Activated T-helper 1 cell treated with Interleukin-2 at 50 U/mL for 16 hours (primary cell): ENCODE measurements at places on chromosomes 3 and 15.

DNA sequence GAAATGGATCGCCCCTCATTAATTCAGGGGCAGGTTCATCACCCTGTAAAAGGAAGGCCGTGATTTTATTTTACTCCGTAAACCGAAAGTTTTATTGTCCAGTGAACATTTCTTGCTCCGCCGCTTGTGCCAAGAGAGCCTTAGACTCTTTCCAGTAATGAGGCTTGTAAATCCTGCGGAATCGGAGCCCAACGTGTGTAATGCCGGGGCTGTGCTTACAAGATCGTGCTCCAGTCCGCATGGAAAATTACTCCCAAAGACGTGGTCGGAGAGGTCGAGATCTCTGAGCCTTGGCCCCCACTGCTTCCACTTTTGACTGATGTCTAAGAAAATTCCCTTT, 649 bp upstream of the PLOD2 start:
- no peak for DNase-seq

DNA sequence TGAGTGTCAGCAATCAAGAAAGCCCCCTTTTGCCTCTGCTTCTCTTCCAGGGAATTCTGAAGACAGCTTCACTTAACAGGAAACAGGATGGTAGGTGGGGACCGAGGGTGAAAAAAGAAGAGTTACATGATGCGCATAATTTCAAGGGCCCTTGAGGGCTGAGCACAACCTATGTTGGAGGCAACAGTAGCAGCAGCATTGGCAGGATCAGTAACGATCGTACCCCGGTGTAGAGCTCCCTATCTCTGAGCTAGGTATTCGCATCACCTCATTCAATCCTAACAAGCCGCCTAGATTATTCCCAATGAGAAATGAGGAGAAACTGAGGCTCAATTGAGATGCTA, 432 bp upstream of the RAD54L2 start:
- DNase-seq, result no peak

GRCh38 chr3:147672436-147672835, 263.3 kb downstream of the ZIC1 start:
- no peak for DNase-seq

DNA sequence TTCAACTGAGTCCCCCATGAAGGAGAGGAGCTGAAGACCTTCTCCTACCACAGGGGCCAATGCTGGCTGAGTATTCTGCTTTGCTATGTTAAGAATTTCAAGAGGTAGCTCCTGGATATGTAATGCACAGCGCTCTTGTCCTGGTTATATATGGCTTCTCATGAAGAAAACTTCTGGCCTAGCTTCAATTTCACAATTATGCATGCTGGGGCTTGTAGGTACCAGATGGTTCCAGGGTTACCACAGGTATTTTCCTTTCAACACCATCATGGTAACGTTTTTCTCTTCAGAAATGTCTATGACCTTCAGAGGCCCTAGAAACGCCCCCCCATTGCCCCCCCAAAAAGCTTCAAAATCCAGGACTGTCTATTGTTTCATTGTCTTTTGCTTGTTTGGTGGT, 311.7 kb upstream of the ICE2 start:
- DNase-seq, result no peak

DNA sequence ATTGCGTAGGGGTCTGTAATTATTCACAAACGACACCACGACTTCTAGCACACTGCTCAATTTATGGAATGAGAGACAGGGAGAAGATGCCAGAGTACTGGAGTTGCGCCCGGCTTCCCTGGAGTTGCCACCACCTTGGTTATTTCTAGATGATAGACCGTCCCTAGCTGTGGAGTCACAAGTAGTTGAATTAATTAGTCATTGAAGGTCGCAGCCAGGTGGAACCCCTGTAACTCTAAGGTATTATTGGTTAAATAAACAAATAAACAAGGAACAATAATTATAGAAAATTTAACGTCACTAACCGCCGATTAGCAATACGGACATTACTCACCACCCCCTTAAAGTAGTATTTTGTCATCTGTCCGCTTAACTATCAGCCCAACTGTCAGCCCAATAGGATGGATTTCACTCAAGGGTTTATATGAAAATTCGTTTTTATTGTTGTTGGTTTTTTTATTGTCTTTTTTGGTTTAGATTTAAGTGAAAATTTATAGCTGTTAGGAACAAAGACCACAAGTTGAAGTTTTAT, 911 bp upstream of the AZI2 start:
- no peak for DNase-seq

DNA sequence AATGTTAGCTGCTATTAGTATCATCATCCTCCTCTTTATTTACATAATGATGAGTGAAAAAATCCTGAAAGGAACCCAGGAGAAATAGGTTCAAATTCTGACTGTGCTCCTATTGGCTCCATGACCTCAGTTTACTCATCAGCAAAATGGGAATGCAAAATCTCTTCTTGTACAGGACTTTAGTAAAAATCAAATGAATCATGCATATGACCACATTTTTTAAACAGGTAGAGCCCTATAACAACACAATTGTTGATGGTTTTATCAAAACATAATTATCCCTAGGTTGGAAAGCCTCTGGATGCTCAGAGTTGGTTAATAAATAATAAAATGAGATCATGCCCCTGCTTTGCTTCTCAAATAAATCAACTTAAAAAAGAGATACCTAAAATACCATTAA, 16.0 kb upstream of the NR2F2 start:
- DNase-seq, result no peak

- DNase-seq, result no peak
These were observed 76.8 kb upstream of the GATA2 start for GRCh38 chr3:128569756-128570155.

GRCh38 chr3:157275832-157276231, 115.9 kb upstream of the CCNL1 start:
- DNase-seq, result no peak

DNA sequence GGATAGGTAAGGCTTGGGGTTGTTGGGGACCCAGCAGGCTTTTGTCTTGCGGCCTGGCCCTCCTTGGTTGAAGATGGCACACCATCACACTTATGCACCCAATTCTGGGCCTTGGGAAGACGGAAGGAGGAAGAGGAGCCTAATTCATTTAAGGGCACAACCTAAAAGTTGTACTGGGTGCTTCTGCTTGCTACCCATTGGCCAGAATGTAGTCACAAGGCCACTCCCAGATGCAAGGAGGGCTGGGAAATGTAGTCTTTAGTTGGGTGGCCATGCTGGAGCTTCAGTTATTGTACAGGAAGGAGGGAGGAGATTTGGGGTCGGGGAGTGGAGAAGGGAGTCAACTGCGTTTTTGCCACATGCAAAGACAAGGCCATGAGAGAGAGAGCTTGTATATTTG, 109.2 kb downstream of the TMEM266 start:
- DNase-seq, result no peak

- no peak for DNase-seq
These were observed 819.9 kb upstream of the DPPA4 start for GRCh38 chr3:110157221-110157620.

DNA sequence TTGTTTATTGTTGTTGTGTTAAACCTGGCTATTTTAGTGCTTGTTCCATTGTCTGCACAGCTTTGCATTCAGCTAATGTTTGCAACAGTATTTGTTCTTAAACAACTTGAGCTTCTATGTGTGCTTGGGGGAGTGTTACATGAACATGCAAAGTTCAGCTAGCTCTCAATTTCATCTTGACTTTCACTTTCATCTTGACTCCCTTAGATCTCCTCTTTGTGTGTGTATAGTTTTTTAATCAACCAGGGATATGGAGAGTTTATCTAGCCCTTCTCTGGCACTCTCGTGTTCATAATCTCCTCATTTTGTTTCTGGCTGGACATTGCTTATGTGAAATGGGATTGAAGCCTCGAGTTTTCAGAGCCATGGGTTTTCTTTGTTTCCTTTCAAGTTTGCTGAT, 212.4 kb upstream of the ZBTB20 start:
- DNase-seq, result no peak

DNA sequence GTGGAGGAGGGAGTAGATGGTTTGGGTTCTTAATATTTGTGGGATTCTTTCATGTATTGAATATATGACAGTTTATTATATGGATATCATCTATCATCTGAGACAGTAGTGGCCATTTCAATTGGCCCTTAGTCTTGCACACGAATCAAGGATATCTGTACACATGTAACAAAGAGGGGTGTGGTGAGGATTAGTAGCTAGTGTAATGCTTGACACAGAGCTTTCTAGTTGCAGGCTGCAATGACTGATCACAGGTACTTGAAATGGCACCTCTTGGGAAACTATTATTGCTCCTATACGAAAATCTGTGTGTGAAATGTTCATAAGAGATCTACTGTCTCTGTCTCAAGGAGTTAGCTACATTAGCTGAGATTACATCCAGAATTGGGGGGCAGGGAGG, 12.8 kb downstream of the TM4SF1 start:
- no peak for DNase-seq

DNA sequence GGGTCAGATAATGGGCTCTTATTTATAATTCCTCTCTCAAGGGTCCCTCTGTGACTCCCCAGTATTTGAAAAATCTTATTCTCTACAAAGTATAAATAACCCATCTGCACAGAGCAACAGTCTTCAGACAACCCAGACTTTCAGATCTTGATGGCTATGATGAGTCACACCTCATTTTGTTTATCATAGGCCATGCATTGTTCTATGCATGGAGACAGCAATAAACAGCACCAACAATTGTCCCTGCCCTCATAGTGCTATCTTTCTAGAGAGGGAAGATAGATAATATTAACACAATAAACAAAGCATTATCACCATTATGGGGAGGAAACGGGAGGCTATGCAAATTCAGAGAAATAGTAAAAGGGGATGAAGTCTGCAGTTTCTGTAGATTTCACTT, 13.4 kb downstream of the FHIT start:
- DNase-seq, result no peak

GRCh38 chr15:73902121-73903020, 23.9 kb upstream of the LOXL1 start:
- no peak for DNase-seq

- no peak for DNase-seq
These were observed 748.1 kb downstream of the NR2F2 start for GRCh38 chr15:97078591-97078990.

DNA sequence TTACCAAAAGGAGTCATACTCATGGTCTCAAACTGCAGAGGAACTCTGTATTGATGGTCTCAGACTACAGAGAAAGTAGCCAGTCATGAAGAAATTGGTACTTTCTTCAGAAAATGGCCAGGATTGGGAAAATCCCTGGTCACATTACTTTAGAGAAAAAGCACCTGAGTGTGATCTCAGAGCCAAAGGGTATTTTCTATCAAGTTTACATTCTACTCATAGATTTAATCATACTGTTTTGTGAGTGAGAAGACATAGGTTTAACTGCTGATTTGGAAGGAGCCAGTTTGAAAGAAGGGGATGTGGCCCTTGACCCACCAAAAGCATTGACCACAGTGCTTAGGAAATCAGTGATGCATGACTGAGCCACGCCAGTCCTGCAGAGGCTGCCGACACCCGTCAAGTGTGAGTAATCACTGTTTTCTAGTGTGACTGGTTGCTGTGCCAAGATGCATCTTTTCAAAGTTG, 203.6 kb downstream of the AKAP13 start:
- DNase-seq, result no peak

DNA sequence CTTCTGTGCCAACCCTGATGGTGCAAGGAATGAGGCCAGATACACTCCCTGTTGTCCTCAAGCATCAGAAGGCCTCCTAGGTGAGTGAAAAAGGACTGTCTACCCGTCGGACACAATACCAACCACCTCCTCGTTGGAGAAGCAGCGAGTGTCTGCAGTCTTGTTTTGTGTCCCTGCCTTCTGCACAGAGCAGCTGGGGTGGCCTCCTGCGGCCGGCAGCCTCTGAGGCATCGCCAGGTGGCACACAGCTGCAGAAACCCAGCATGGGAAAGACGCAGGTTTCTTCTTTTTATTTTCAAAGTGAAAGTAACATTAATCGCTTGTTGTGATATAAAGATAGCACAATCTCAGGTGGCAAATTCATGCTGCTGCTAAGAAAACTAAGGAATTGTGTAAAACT, 509.9 kb downstream of the OCA2 start:
- DNase-seq, result no peak

- DNase-seq, result no peak
These were observed 31.3 kb upstream of the LYSMD4 start for GRCh38 chr15:99764522-99764921.

DNA sequence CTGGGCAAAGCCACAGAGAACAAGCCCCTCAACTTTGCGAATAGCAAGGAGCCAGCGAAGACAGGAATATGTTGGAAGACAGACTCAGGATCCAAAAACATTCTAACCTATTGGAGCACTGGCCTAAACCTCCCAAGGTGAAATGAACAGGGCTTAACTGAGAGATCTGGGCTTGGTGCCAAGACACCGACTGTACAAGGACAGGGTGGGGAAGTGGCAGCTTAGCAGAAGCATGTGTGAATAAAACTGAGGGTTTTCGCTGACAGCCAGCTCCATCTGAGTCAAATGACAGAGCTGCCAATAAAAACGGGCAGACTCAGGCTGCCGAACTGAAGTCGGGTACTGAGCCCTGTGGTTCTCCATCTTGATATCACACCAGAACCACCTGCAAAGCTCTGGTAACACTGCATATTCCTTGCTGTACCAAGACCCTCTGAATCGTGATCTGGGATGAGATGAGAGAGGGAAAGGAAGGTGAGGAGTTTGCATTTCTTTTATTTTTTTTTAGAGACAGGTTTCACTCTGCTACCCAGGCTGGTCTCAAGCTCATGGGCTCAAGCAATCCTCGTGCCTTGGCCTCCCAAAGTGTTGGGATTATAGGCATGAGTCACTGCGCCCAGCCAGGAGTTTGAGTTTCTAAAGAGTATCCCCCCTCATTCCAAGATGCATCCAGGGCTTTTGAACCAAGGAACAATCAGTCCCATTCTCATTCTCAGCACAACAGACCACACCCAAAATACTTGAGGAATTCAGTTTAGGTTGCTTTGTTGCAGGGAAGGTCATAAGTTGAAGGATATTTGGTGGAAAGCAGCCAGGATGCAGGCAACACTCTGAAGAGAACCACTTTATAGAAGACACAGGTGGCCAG, 6.0 kb upstream of the PLCB2 start:
- no peak for DNase-seq

- DNase-seq, result no peak
These were observed 20.7 kb upstream of the DOCK3 start for GRCh38 chr3:50653937-50654595.

DNA sequence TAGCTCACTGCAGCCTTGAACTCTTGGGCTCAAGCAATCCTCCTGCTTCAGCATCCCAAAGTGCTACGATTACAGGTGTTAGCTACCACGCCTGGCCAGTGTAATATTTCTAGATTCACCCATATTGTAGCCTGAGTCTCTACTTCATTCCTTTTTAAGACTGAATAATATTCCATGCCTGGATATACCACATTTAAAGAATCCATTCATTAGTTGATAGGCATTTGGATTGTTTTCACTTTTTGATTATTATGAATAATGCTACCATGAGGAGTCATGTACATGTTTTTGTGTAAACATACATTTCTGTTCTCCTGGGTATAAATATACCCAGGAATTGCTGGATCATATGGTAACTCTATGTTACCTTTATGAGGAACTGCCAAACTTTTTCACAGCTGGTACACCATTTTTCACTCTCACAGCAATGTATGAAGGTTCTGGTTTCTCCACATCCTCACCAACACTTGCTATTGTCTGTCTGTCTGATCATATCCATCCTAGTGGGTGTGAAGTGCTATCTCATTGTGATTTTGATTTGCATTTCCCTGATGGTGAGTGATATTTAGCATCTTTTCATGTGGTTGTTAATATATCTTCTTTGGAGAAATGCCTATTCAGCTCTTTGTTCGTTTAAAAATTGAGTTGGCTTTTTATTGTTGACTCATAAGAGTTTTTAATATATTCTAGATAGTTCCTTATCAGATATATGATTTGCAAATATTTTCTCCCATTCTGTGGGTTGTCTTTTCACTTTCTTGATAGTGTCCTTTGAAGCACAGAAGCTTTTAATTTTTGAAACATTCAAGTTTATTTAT, 32.6 kb downstream of the EEFSEC start:
- DNase-seq, result no peak
